Activated T-helper 1 cell treated with anti-CD3 and anti-CD28 coated beads, Interleukin-2, amount 50 U/mL, for 16 hours (primary cell): ENCODE measurements at places on chromosomes 1 and 21.

DNA sequence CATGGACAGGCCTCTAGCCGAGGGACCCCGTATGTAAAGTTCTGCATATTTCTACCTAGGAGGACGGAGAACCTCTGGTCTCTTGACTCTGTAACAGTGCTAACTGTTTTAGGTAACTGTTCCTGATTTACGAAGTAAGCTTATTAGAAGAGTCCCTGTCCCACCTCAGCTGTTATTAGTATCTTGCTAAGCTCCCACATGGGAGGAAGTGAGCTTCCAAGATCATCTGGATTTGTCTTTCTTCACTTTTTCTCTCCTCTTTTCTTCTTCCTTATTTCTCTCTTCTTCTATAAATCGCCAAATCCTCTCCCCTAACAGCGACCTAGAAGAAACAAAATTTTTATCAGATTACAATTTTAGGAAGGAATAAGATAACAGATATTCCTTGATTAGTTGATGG lies 4.4 kb downstream of the CD53 start:
- no peak for DNase-seq

GRCh38 chr1:32931760-32932159 lies 30.6 kb upstream of the TMEM54 start:
- DNase-seq: no peak

- DNase-seq: no peak
Measured at GRCh38 chr1:3231826-3232225, 162.8 kb downstream of the PRDM16 start.

GRCh38 chr1:63199706-63200335 lies 122.5 kb upstream of the FOXD3 start:
- DNase-seq: no peak

- DNase-seq: no peak
Measured at GRCh38 chr1:48750109-48750508, 26.6 kb downstream of the BEND5 start.

- peak; percentile 60 for DNase-seq
Measured at GRCh38 chr1:44721485-44722361, 9.2 kb downstream of the RNU5D-1 start.

- DNase-seq: no peak
Measured at GRCh38 chr1:217605390-217605789, 25.5 kb downstream of the GPATCH2 start.

DNA sequence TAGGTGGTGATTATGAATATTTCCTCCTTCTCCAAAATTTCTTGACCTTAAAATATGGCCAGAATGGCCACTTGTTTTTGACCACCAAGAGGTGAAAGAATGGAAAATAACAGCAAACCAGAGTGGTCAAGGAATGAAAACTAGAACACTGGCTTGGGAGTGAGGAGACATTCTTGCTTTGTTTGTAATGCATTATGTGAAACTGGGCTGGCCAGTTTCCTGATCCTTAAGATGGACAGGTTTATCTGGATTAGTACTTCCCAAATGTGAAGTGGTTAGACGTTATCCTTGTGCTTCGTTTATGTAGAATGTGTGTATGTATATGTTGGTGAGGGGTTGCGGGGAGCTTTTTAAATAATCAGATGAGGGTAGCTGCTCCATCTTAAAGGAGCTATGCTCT lies 12.8 kb downstream of the PLA2G4A start:
- no peak for DNase-seq

DNA sequence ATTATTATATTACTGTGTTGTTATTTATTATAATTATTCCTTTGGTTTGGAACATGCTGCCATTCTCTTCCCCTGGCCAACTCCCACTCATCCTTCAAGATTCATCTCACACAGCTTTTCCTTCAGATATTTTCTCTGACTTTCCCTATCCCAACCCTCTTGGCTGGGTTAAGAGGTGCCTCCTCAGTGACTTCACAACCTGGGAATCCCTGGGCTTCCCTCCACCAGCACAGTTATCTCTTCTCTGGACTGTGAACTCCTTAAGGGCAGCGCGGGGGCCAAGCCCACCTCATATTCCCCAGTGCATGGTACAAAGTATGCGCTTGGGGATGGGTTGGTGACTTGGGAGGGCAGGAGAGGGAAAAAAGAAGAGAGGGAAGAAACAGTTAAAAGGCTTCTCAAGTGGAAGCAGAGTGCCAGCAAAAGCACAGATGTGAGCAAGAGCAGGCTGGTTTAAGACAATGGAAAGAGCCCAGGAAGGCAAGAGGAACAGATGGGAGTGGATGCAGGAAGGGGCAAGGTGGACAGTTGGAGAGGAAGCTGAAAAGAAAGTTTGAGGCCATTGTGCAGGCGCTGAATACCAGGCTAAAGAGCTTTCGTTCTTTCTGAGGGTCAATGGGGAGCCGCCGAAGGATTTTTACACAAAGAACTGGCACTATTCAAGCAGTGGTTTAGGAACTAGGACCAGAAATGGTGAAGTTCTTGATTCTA lies 132.3 kb downstream of the BEND5 start:
- no peak for DNase-seq

DNA sequence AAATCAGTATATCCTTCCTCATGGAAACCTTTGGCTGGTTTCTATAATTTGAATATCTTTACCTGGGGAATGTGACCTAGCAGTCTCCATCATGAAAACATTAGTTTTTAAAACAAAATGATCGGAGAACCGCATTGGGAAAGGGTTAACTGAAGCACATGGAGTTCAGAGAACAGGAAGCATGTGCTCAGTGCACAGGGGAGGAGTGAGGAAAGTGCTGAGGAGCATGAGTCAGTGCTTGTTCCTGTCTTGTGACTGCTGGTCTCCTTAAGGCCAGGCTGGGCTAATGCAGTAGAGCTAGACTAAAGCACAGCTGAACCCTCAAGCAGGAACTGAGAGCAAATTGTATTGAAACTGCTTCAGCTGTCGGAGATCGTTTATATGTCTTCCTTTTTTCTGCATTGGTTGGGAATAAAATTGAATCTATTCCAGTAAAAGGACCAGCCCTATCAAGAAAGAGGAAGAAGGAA lies 5.8 kb downstream of the IFI16 start:
- DNase-seq: peak; percentile 49

GRCh38 chr21:45994759-45995685 lies 13.5 kb downstream of the COL6A1 start:
- DNase-seq: no peak

DNA sequence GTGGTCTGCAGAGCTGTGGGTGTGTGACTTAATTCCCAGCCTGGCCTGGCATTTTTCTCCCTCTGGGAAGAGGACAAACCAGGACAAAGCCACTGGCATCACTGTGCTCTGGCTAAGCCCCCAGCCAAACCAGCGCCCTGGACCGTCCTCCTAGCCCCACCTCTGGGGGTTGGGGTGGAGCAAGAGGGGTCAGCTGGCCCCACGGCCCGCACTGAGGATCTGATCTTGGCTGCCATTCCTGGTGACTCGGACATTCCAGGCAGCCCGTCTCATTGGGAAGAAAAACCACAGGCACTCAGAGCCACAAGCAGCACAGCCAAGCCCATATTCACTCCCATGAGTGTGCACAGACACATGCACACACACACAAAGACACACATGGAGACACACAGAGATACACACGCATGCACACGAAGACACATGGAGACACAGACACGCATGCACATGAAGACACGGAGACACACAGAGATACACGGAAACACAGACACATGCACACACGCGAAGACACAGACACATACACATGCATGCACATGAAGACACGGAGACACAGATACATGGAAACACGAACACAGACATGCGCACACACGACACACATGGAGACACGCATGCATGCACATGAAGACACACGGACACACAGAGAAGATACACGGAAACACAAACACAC lies 2.3 kb upstream of the MXRA8 start:
- no peak for DNase-seq

DNA sequence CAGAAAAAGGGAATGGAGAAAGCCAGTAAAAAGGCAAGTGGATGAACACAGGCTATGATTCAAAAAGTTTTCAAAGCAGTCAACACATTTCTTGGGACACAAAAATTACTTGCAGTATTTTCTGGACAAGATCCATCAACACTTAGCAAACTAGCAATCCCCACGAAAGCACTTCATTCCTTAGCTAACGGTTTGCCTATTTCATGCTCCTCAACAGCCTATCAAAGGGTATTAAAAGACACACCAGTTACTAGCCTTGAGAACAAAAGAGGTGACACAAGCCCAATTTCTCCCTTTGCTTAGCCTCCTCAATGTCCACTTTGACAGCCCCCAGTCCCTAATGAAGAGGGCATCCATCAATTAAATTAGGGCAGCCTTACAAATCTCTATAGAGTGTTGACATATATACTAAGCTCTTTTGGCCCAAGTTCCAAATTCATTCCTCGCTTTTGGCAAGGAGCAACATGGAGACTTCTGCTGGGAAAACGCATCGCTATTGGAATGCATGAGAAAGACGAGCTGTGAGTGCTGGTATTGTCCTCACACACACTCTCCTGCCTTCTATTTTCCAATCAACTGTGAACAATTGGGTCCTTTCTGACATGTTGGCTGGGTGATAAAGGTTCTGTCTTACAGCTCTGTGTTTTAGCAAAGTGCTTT lies 180.0 kb downstream of the TNR start:
- no peak for DNase-seq

DNA sequence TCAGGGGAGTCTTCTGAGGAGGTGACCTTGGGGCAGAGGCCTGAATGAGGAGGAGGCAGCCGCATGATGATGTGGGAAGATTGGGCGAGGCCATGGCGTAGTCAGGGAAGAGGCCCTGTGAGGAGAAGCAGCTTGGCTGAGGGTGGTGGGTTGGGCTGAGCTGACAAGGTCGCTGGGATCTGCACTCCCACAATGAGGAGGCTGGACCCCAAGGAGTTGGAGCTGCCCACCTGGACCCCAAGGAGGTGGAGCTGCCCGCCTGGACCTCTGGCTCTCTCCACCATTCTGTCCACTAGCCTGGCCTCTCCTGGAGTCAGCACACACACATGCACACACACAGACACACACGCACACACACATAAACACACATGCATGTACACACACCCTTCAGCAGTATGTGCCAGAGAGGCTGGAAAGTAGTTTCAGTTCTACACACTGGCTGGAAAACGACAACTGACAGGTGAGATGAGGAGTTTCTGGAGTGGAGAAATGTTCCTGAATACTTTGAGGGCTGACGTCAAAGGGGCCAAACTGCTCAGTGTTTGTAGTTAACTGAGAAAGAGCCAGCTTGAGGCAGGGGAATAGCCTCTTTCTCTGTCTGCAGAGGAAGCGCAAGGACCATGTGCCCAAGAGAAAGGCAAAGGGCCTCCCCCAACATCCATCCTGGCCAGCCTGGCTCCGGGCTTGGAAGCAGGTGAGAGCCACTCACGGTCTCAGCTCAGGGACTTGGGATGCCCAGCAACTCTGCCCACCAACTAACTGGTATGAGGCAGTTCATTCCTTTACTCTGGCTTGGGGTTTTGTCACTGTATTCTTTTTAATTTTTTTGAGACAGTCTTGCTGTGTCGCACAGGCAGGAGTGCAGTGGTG lies 7.1 kb downstream of the SMPDL3B start:
- no peak for DNase-seq

DNA sequence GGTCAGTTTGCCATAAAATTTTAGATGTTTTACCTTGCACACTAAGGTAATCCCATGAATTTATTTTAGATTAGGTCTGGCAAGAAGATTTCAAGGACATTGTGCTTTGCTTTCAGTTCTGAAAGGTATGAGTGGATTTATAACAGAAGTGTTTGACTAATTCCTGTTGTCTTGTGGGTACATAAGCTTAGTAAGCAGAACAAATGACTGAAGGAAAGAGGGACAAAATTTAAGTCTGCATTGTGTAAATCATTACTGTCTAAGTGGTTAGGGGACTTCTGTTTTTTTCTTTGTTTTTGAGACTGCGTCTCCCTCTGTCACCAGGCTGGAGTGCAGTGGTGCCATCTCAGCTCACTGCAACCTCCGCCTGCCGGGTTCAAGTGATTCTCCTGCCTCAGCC lies 60.1 kb downstream of the PKN2 start:
- DNase-seq: no peak

GRCh38 chr21:42850866-42851391 lies 28.4 kb downstream of the WDR4 start:
- no peak for DNase-seq
